ENCODE measurements at places on chromosomes 13 and 19.

DNA sequence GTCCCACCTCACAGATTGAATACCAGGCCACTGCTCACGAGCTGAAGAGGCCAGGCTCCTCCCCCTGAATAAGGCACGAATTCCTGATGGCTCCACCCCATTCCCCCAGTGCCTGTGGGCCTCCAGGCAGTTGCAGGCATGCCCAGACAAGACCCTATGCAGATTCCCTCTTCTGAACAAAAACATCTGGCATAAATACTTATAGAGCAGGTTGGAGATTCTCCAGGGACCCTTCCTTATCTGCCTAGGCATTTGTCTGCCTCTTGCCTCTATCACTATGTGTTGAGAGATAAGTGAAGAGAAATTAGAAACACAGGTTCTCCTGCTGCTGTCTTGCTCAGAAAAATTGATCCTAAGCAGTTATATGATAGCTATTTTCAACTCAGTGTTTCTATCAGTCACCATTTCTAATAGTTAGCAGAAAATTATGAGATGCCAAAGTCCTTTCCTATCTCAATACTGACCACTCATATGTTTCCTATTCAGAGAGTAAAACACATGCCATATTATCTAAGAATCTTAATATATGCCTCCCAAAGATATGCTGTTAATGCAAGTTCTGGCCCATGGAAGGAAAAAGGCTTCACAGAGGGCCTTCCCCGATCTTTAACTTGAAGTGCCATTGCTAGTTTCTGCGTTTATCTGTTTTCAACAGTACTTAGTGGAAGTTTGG is 364.0 kb downstream of the KCTD12 start:
- DNase-seq, result no peak

DNA sequence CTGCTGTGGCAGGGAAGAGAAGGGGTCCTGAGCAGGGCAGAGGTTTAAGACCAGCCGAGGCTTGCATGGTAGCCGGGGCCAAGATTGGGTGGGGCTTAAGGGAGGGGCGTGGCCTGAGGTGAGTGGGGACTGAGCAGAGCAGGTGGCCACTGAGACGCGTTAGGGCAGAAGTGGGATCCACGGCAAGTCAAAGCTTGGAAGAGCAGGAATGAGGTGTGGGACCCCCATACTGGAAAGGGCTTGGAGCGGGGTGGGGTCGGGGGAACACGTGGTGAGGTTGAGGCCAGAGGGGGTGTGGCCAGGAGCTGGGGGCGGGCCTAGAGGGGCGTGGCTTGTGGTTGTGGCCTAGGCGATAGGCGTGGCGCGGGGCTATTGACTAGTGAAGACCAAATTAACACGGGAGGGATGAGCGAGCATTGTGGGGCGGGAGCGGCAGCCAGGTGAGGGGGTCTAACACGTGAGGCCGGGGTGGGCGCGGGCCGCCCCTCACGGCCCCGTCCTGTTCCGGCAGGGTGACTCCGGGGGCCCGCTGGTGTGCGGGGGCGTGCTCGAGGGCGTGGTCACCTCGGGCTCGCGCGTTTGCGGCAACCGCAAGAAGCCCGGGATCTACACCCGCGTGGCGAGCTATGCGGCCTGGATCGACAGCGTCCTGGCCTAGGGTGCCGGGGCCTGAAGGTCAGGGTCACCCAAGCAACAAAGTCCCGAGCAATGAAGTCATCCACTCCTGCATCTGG is 3.3 kb downstream of the CFD start:
- DNase-seq, result peak; percentile 77

DNA sequence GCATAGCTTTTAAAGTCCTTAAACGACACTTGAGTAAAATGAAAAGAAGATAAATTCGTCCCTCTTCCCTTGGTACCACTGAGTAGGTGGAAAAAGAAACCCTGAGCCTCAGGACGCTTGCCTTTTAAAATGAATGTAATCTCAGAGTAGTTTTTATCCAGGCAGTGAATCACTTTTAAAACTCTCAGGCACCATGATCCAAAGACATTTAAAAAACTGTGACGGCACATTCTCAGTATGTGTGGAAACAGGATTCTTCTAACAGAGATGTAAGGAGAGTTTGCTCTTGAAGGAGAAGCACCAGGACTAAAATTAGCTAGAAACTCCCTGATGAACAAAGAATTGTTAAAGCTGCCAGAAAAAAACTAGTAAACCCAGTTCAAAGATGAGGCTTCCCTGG is 105.7 kb upstream of the SLC15A1 start:
- no peak for DNase-seq

- no peak for DNase-seq
These were observed 2.7 kb downstream of the SIX5 start for GRCh38 chr19:45766296-45766868.

GRCh38 chr19:53915000-53915399 is 5.9 kb downstream of the CACNG7 start:
- DNase-seq, result no peak

DNA sequence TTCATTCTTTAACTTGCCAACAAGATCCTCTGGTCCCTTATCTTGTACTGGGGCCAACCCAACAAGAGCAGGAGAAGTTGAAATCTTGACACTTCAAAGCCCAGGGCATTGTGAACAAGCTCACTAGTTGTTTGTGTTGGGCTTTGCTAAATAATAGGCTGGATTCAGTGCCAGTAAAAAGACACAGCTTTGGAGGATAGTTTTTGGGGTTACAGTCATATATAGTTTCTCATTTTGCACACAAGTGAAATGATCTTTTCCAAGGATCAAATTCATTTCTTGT is 30.3 kb upstream of the LRCH1 start:
- DNase-seq, result no peak

DNA sequence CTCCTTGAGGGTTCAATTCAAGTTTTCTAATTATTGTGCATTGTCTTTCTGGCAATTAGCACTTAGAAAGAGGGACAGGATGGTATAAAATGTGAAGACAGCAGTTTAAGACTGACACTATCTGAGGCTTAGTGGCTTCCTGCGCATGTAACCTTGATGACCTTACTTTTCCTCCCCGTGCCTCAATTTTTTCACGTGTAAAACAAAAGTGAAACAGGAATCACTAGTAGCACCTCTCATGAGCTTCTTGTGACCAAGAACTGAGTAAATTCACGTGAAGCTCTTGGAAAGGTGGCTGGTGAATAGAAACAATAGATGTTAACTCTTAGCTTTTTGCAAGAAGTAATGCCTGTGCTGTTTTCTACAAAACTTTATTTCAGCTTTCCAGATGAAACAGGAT is 233.9 kb downstream of the LMO7 start:
- DNase-seq, result no peak

DNA sequence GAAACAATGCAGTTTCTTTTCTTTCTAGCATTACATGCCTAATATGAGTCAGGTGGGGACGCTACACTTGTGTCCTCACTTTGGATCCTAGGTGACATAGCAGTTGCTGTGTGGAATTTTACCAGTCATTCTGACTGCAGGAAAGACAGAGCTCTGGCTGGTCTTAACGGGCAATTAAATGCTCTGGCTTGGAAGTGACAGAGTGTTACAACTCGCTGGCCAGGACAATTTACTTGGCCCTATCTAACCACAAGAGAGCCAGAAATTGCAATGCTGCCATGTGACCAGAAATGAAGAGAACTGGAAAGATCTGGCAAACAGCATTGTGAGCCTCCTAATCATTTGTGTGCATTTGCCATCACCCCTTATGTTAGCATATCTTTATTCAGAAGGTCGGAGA is 351.1 kb downstream of the DCT start:
- DNase-seq, result no peak

- DNase-seq, result peak; percentile 86
These were observed 12.3 kb downstream of the KCNN4 start for GRCh38 chr19:43768273-43769050.

- DNase-seq, result no peak
These were observed 32.2 kb upstream of the DOCK9 start for GRCh38 chr13:99009987-99010551.

DNA sequence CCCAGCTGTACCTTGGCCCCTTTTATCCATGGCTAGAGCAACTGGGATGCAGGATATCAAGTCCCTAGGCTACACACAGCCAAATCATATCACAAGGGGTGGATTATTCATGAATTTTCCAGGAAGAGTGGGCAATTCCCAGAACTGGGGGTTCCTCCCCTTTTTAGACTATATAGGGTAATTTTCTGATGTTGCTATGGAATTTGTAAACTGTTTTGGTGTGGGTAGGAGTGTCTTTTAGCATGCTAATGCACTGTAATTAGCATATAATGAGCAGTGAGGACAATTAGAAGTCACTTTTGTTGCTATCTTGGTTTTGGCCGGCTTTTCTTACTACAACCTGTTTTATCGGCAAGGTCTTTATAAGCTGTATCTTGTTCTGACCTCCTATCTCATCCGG is 18.0 kb upstream of the IGFL4 start:
- no peak for DNase-seq

- DNase-seq, result no peak
These were observed 40.6 kb upstream of the EEF1AKMT1 start for GRCh38 chr13:20814224-20814910.

- DNase-seq, result peak; percentile 51
These were observed 75.6 kb upstream of the TM9SF2 start for GRCh38 chr13:99425485-99426341.

DNA sequence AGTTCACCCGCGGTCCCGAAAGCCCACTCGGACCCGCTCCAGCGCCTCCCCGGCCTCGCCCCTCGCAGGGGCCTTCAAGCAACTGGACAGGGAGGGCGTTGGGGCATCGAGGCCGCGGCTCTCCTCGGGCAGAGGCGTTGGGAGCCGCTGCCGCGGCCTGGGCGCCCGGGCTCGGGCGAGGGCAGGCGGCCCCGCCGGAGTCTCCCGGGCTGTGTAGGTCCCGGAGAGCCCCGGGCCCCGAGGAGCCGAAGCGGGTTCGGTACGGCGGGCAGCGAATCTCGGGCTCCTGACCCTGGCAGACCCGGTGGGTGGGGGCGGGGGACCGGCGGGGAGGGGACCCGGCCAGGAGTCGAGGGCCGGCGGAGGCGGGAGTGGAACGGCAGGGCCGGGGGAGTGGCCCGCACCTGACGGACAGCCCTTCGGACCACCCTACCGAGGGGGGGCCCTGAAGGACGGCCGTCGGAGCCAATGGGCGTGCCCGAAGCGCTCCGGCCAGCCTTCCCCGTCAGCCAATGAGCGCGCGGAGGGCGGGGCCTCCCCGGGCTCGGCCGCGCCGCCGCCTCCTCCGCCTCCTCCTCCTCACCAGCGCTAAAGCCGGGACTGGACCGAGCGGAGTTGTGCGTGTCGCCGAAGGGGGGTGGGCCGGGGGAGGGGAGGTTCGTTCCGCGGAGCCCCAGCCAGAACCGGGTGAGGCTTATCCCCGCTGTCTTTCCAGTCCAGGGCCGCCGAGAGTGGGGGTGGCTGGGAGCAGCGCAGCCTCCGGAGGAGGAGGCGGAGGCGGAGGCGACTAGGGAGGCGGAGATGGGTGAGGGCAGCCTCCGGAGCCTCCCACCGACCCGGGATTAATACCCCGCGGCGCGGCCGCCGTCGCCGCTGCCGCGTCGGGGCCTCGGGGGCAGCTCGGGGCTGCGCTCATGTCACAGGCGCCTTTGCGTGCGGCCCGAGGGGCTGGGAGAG is at the start of gene ZMYM2:
Gene ZMYM2, plus strand, starts transcription at position 573 of the 957 bp plus-strand sequence. CDS start 34,346 bp downstream, outside the sequence.
- DNase-seq, result peak; percentile 96

- DNase-seq, result no peak
These were observed 1.3 kb downstream of the GMFG start for GRCh38 chr19:39334444-39334976.

DNA sequence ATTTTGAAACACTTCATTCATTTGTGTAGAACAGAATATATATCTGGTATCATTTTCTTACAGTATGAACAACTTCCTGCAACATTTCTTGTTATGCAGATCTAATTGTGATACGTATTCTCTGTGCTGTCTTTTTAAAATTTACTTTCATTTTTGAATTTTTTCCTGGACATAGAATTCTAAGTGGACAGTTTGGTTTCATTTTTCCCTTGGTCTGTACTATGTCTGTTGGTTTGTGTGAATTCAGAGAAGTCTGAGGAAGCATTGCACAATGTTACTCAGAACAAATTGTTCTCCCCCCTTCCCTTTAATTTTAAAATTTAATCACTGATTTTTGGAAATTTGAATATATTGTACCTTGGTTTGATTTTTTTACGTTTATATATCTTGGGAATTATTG is 352.5 kb upstream of the PCDH20 start:
- no peak for DNase-seq

- DNase-seq, result no peak
These were observed 1.4 kb upstream of the SCEL start for GRCh38 chr13:77533875-77534788.

DNA sequence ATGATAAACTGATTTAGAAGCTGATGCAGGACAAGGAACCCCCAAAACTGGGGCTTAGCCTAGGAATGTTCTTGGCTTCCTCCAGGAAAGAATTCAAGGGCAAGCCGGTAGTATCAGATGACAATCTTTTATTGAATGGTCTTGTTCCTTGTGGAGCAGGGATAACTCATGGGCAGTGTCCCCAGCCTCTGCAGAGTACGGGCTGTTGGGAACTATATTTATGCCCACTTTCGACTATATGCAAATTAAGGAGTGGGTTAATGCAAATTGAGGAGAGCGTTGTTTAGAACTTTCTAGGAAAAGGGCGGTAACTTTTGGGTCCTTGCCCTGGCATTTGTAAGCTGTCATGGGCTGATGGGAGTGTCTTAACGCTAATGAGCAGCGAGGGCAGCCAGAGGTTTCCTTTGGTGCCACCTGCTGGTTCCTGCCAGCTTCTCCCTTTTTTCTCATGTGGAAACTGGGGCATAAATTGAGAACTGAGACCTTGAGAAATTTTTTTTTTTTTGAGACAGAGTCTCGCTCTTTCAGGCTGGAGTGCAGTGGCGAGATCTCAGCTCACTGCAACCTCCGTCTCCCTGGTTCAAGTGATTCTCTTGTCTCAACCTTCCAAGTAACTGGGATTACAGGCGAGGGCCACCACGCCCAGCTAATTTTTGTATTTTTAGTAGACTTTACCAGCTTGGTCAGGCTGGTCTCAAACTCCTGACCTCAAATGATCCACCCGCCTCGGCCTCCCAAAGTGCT is 79.4 kb upstream of the ABCC4 start:
- peak; percentile 79 for DNase-seq

GRCh38 chr13:112898621-112899280 is 70.3 kb upstream of the MCF2L start:
- DNase-seq, result no peak

DNA sequence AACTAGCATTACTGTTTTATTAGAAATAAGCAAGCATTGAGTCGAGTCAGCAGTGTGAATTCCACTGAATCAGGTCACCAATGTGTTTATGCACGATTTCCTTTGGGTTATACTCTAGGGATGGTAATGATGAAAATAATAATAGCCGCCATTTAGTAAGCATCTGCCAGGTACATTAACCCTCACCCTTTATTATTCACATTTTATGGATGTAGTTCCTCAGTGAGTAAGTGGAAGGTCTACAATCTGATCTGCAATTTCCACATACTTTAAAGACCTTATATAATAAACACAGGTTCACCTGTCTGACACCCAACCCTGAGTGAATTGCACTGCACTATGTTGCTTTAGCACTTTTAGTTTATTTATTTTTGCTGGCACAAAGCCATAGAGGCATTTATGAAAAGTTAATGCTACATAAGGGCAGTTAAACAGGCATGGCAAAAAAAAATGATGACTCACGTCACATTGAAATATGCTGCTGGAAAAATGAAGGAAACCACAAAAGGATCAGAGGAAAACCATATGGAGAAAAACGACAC is 122.4 kb downstream of the TRPC4 start:
- DNase-seq, result no peak

- DNase-seq, result no peak
These were observed 39.6 kb downstream of the NUMBL start for GRCh38 chr19:40650749-40651305.

Measured in CD14-positive monocyte (primary cell).